ENCODE measurements at places on chromosomes 7 and 10.

GRCh38 chr7:156640257-156640948 is at the start of gene RNF32:
Gene RNF32 (plus strand): TSS chr7:156640774. CDS start chr7:156643878, 3,104 bp downstream.
- DNase-seq = peak; percentile 99

GRCh38 chr10:46553238-46554049 is 3.0 kb downstream of the GPRIN2 start:
- no peak for DNase-seq

DNA sequence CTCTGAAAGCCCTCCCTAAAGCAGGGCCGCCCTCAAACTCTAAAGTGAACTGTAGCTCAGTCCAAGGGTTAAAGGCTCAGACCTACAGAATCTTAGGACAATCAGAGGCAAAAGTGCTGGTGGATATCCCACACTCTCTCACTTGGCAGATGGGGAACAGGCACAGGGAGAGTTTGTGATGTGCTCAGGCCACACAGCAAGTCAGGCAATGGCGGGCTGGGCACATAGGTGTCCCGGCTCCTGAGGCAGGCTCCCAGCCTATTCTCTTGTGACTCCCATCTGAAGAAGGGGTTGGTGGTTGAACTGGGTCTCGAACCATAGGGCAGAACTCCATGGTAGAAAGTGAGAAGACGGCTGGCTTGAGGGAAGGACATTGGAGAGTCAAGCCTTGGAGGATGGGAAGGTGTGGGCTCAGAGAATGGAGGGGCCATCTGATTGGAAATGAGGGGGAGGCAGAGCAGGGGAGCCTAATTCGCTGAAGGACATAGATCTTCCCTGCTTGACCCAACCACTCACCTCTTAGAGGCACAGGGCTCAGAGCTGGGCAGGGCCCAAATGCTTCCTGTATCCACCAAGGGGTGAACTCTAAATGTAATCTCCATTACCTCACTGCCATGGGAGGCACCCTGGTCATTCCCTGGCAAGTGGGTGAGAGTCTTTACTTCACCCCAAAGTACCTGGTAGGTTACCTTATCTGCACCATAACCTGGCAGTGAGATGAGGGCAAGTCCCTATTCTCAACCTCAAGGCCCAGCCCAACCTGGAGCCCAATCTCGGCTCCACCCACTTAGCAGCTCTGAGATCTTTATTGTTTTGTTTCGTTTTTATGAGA is 4.9 kb upstream of the ZMIZ1 start:
- no peak for DNase-seq

DNA sequence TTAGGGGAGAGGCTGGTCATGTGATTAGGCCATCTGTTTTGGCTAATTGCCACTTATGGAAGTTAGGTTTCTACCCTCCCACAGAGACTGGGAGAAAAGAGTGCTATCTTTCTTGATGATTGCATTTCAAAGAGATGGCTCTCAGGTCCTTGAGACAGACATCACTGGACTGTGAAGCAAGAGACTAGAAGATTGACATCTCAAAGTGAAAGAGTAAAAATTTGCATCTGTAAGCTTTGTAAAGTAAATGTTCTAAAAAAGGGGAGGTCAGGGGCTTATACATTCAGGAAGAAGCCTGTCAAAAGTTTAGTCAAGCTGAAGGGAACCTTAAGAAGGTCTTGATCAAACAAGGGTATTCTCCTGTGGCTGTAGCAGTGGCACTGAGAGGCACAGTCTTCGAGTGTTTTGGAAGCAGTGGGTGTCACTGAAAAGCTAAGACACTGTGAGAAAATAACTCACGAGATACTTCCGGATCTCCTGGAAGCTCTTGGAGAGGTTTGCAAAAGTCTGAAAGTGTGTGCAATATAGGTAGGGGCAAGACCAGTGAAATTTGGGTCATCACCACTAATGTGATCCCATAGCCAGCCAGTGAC is 342.1 kb downstream of the PHF14 start:
- no peak for DNase-seq

DNA sequence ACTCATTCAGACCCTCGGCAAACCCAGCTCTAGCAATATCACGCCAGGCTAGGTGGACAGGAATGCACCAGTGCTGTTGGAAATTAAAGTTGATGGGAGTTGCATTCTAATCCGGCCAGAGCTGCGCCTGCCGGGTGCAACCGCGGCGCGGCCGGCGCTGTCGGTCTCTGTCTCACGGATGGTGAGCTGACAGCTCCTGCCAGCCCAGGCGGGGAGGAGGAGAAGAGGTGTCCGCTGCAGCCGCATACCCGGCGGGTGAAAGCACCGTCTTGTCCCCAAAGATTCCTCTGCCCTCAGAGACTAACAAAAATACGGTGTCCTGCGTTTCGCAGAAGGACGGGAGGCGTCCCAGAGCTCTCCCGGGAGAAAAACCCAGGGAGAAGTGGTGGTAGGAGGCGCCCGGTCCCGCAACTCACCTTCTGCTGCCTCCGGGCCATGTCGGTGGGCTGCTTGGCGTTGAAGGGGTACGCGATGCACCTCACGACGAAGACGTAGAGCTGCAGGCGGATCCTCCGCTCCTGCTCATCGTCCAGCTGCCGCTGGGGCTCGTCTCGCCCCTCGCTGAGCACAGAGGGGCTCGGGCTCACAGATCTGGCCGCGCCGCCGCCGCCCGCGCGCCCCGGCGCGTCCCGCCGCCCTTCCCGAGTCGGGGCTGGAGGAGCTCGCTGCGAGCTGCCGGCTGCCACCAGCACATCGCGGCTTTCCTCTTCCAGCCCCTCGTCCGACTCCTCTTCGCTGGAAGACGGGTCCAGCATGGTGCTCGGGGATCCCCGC is 490 bp downstream of the CADPS2 start:
- no peak for DNase-seq

GRCh38 chr7:100902638-100903037 is 7.0 kb upstream of the ACHE start:
- DNase-seq = no peak

DNA sequence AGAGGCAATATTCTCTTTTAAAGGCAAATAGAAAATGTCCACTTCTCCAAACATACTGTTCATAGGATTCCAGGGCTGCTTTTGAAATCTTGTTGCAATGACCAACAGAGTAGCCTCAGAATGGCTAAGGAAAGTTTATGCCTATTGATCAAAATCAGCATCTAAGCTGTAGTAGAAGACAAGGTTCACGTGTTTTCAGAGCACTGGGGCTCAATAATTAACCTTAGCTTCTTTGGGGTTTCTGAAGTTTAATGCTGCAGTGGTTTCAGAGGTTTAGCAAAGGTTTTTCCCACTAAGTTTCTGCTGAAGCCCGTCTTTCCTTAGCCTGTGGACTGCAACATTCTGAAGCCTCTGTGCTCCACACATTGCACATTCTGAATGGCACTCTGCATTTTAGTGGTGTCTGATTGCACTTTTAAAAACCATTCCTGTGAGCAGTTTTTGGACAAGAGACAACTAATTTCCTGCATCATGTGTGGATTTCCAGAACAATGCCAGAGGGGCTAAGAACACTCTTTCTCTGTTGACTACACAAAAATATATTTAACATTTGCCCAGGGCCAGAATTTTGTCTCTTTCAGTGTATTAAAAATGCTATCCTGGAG is 342.5 kb downstream of the PTEN start:
- DNase-seq = no peak

DNA sequence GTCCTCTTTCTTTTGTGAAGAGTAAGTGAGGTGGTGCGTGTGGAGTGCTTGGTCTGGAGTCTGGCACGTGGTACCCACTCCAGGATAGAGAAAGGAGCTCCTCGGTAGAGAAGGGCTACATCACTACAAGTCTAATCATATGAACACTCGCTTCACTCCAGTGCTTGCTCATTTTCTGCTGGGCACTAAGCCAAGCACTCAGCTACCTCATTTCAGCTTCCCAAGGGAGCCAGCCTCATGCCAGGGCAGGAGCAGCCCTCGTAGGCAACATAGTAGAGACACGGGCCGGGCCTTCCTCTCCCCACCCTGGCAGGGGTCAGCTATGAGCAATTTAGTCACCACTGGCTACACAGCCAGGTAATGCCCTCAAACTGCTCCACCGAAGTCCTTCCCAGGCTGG is 11.4 kb upstream of the HSPA12A start:
- no peak for DNase-seq

GRCh38 chr10:6044751-6045313 is 17.3 kb downstream of the IL2RA start:
- no peak for DNase-seq

DNA sequence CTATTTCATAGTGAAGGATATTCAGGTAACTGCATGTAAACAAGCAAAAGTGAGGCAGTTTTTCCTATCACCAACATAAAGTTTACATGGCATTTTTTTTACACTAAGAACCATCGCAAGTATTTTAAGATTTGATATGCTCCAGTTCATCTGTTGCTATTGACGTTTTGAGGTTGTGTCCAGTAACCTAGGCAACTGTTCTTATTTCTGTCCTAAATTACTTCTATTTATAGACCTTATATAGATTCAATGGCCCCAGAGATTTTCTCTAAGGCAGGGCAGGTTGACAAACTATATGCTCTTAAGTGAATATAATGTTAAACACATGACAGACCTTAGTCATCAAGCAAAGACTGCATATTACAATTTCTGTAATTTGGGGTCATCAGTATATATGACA is 830.2 kb upstream of the LRRTM3 start:
- no peak for DNase-seq
